ENCODE measurements at places on chromosomes 12 and 14.

DNA sequence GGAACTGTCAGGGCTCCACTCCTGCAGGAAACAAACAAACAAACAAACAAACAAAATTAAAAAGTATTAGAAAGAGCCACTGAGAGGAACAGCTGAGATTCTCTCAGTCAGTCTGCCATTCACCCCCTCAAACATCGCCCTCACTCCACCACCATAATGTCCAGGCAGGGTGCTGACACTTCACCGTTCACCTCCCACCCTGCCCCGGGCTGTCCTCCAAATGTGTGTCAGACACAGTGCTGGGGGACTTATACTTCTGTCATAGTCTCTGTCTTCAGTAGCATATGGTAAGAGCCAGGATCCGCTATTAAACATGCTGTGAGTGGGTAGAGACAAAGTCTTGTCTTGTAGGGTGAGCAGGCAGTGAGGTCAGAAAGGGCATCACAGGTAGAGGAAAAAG lies 28.3 kb downstream of the KRT18 start:
- no peak for DNase-seq

GRCh38 chr12:21662122-21662792 lies 4.6 kb upstream of the LDHB start:
- DNase-seq = no peak

- DNase-seq = no peak
Measured at GRCh38 chr14:63632932-63633514, 8.6 kb downstream of the WDR89 start.

DNA sequence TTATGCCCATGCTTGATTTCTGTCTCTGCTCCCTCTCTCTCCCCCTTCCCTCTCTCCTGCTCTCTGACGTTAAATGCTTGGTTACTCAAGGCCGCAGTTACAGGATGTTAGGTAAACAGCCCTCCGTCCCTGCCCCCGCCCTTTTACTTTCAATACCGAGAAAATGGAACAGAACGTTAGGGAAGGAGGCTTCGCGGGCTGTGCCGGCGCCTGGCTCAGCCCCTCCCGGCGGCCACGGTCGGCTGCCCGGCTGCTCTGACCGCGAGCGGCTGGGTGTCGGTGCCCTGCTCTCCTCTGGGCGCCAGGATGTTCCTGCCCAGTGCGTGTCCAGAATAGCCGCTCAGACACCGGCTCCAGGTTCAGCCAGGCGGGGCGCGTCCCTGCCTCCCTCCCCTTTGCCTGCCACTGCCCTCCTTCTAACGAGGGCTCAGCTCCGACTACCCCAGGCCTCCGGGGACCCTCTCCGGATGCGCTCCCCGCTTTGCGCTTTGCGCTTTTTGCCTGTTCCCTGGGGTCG lies 166.1 kb downstream of the ADCK1 start:
- DNase-seq = no peak

- DNase-seq = no peak
Measured at GRCh38 chr12:82554529-82554928, 132.2 kb upstream of the TMTC2 start.

DNA sequence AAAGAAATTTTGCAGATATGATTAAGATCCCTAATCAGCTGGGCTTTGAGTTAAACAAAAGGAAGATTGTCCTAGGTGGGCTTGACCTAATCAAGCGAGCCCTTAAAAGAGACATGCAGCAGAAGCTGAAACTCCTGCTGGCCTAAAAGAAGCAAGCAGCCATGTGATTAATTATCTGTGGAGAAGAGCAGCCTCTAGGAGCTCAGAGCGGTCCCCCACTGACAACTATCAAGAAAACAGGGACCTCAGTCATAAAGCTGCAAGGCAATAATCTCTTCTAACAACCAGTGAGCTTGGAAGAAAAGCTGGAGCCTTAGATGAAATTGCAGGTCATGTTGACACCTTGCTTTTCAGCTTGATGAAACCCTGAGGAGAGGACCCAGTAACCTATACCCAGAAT lies 288.9 kb upstream of the CLEC14A start:
- no peak for DNase-seq

GRCh38 chr14:87630846-87631245 lies 362.1 kb downstream of the GALC start:
- no peak for DNase-seq

- no peak for DNase-seq
Measured at GRCh38 chr12:48696626-48697025, 14.6 kb upstream of the KANSL2 start.
